CD4-positive, alpha-beta T cell treated with Interferon alpha-2 for 1 hour (primary cell): ENCODE measurements at places on chromosomes 7 and 10.
A peak's percentile ranks its signal among the peaks of the same experiment; 100 is the strongest.

- no peak for DNase-seq
Observed at GRCh38 chr7:95011146-95011928, 103.9 kb downstream of the PPP1R9A start.

- no peak for DNase-seq
Observed at GRCh38 chr10:77253556-77254064, 384.0 kb downstream of the KCNMA1 start.

DNA sequence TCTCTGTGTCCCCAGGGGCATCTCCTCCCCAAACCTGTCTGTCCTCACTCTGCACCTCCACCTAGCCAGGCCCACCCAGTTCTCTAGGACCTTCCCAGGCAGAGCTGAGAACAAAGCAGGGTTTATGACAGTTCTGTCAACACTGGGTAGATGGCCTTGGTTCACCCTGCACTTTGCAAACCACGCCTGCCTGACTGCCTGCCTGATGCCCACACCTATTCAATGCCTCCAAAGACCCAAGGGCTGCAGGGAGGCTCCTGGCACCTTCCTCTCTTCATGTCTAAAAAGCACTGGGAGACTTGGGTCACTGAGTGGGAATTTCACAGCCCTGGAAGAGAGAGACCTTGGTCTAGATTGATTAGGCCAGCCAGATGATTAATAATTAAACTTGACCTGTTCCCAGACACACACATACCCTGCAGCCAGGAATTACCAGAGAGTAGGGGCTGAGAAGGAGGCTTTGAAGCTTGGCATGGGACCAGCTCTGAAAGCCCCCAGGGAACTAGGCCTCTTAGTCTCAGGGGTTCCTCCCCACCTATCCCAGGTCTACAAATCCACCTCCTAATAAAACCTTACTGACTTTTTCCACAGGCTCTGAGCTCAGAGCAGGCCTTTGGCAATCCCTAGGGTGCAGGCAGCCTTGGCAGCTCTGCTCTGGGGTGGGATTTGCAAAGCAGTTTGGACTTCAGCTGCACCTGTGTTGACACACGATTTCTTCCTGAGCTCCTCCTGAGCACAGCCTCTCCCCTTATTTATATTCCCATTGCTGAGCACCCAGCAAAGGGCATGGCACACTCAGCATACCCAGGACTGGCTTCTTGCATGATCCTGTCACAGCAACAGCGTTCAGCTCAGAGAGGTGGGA is 25.7 kb upstream of the PDCD4 start:
- no peak for DNase-seq

DNA sequence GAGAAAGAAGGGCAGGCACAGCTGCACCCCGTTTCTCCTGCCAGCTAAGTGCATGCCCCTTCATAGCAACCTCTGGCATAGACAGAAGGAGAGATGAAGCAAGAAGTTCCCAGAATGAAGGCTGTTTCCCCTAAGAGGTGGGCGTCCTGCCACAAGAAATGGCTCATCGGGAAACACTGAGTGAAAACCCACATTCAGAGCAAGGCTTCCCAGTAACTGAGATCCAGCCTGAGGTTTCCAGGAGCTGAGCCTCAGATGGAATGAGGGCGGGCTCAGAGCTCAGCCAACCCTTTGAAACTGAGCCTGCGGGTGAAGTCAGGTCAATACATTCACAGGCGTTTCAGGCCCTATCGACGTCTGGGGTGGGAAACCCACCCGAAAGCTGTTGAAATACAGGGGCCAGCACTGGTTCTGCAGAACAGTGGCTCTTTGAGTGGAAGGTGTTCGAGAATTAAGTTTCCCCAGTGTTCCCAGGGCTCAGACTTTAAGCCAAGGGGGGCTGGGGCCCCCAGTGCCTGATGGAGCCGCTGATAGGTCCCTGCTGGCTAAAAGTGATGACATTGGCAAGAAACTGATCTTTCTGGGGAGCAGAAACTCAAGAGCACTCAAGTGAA is 510.2 kb downstream of the RPS24 start:
- no peak for DNase-seq

DNA sequence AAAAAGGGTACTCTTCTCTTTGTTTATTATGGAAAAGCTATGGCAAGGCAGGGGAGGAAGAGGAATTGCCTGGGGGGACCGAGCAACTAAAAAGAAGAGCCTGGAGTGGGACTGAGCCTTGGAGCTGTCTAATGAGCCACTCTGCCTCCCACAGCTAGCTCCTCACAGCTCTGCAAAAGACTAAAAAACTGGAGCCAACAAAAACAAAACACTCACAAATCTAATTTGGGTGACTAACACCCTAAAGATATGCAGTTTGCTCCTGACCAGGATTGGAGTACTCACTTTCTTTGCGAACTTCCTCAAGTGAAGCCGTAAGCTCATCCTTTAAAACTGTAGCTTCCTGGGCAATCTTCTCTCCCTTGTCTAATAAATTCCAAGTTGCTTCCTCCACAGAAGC is 89.4 kb downstream of the CTNNA3 start:
- DNase-seq = no peak

GRCh38 chr10:109454691-109455090 is 468.6 kb downstream of the XPNPEP1 start:
- DNase-seq = no peak

DNA sequence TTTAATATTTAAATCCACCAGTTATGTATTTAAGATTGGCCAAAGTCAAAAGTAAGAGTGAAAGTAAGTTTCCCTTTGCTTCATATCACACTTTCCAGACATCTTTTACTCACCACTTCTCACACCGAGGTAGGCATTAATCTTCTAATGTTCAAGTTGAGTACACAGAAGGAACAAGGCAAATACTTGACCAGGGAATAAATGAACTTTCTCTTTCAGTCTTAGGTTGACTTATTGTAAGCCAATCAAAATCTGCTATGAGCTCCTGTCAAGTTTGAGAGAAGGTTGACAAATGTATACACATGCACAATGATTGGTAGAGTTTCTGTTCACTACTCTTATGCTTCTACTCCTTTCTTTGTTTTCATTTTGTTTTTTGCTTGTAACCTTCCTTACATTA is 842.5 kb downstream of the REEP3 start:
- no peak for DNase-seq

DNA sequence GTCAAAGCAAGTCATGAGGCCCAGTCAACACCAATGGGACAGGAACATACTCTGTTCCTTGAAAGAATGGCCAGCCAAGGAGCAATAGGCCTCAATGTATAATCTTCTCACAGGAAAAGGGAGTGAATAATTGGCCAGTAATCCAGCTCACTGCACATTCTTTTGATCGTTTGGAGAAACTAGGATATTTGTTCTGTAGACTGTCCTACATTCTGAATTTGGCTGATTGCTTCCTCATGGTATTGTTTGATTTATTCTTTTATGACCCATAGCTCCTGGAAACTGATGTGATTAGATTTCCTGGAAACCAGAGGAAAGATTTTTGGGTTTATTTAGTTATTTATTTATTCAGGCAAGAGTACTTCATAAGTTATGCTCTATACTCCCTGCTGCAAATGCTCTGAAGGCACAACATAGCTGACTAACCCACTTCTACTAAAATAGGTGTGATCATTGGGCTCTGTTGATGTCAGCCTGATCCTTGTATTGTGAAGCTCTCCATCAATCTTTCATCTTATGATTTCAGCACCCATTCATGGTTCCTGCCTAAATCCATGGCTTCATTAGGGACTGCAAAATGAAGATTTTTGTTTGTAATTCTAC is 745.2 kb downstream of the SUGCT start:
- DNase-seq = no peak

DNA sequence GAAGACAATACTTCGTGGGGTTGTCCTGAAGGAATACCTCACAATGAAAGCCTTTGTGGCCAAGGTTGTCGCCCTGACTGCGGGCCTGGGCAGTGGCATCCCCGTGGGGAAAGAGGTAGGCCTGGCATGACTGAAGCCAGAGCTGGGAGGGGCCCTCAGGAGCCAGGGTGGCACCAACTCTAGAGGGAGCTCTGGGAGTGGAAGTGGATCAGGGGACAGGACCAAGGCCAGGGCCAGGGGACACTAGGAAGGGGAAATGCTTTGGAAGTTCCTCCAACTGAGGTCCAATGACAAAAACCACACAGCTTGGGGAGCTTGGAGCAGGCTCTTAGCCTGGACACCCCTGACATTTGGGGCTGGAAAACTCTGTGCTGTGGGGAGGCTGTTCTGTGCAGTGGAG is 5.8 kb downstream of the CLCN1 start:
- peak; percentile 28 for DNase-seq

DNA sequence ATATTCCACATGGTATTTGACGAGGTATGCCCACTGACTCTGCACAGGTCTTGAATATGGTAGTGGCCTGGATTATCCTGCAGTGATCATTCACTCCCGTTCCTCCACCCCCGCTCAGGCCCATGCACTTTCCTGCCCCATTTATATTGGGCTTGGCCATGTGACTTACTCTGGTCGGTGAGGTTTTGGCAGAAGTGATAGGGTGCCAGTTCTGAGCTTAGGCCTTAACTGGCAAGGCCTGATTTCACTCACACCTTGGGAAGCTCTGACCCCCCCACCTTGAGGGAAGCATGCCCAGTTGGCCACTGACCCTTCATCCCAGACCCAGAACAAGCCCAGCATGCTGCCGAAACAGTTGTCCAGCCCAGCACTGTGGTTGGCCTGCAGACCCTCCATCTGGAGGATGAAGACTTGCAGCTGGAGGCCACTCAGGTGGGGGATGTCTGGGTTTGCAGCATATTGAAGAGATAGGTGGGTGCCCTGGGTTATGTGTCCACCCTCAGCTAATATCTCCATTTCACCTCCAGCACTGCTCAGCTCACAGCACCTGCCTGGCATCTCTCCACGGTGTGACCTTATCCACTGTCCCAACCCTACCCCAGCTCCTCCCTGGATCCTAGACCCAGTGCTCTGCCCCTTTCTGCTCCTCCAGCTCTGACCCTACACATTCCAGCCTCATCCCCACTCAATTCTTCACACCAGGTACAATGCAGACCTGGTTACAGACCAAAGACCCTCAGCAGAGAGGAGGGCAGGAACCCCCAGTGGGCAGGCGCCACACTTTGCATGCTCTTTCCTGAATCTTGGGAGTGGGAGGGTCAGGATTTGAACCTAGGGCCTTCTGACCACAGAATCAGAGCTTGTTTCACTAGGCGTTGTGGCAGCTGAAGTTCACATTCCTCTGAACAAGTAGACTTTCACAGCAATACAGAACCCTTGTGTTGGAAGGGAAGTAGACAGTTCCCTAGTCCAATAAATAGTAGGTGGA is 138.1 kb upstream of the CHST15 start:
- peak; percentile 33 for DNase-seq

DNA sequence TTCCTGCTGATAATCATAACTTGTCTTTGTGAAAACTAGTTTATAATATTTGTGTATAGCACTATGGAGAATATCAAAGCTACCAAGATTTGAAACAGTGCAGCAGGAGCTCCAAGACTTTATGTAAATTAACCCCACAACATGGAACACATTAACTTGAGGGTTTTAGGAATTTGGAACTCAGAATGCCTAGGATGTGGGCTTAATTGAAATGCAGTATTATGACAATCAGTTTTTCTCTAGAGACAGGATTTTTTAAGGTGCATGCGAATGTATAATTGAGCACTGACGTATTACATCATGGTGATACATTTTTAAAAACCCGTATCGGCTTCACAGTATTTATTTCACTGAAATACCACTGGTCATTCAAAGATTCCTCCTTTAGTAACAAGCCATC is 313.1 kb upstream of the DGKB start:
- DNase-seq = no peak

GRCh38 chr10:5542100-5542499 is 17.3 kb downstream of the CALML3 start:
- no peak for DNase-seq

- DNase-seq = no peak
Observed at GRCh38 chr10:129933456-129934092, 30.5 kb downstream of the EBF3 start.
